ENCODE measurements at places on chromosomes 3 and 15.

DNA sequence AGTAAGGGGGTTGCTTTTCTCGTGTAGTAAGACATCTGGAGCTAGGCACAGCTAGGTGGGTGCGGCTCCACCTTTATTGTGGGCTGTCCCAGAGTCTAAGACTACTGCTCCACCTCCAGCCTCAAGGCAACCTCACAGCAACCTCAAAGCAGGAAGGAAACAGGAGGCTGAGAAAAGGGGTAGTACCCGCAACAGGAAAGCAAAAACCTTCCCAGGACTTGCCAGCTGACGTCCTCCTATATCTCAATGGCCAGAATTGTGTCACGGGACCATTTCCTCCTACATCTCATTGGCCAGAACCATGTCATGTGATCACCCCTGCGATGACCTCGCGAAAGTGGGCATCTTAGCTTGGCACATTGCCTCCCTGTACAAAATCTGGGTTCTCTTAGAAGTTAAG is 4.3 kb upstream of the GPR160 start:
- no peak for DNase-seq

- no peak for DNase-seq
Observed at GRCh38 chr3:196661400-196661799, 21.9 kb downstream of the NRROS start.

DNA sequence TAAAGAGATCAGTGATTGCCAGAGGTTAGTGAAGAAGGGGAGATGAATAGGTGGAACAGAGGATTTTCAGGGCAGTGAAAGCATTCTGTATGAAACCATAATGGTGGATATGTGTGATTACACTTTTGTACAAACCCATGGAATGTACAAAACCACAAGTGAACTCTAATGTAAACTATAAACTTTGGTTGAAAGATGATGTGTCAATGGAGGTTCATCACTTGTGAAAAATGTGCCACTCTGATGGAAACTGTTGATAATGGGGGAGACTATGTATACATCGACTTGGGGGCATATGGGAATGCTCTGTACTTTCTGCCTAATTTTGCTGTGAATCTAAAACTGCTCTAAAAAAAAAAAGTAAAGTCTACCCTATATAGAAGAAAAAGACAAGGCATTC is 68.7 kb upstream of the ARHGEF3 start:
- no peak for DNase-seq

DNA sequence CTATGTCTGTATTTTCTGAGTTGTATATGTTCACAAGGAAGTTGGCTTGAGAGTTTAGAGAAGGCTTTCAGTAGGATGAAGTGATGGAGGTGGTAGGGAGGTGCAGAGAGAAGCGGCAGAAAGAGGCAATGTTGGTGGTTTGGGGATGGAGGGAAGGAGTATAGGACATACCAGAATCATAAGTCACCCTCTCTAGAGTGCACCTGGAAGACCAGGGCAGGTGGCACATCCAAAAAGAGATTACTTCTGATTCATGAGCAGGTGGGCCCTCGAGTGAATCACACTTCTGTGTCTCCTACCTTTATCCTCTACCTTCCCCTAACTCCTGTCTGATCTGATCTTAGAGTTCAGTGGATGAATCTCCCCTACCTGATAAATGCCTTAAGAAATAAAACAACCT is 41.8 kb upstream of the MRPL3 start:
- DNase-seq = no peak

GRCh38 chr15:41570764-41571163 is 11.8 kb downstream of the TYRO3 start:
- DNase-seq = no peak

DNA sequence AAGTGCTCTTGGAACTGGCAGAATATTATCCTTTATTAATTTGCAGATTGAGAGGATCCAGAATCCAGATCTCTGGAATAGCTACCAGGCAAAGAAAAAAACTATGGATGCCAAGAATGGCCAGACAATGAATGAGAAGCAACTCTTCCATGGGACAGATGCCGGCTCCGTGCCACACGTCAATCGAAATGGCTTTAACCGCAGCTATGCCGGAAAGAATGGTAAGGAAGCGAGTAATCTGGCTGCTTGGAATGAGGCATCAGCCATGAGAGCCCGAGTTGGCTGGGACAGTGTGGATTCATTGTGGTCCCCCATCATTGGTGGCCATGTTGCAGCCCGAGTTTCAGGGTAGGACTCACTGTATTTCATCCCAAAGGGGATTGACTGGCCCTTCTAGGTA is 47.1 kb downstream of the PARP14 start:
- DNase-seq = no peak

DNA sequence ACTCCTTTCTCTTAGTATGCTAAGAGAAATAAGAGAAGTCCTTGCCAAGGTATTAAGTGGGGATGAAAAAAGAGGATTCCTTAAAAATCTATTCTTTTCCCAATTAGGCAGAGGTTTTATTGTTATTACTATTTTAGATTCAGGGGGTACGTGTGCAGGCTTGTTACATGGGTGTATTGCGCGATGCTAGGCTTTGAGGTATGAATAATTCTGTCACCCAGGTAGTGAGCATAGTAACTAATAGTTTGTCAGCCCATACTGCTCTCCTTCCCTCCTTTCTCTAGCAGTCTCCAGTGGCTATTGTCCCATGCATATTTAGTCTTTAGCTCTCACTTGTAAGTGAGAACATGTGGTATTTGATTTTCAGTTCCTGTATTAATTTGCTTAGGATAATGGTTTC is 83.9 kb downstream of the LEKR1 start:
- DNase-seq = no peak

- DNase-seq = no peak
Observed at GRCh38 chr3:54830658-54831057, 97.2 kb downstream of the LRTM1 start.

DNA sequence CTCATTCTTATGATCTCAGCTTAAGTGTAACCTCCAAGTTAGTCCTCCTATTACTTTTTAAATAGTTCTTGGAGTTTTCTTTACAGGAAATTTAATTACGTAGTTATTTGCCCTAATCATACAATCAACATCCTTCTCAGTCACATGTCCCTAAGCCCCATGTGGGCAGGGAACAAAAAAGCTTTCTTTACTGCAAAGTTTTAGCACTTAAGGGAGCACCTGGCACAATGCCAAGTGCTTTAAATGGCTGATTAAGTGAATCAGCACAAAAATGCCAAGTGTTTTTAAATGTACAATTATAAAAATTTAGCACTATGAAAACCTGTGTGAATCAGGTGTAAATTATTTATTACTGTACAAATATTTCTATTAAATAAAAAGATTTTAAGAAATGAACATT is 445.3 kb downstream of the C3orf38 start:
- no peak for DNase-seq

GRCh38 chr3:129016720-129017483 is 15.8 kb downstream of the EFCC1 start:
- no peak for DNase-seq

GRCh38 chr3:139694542-139694941 is 16.8 kb upstream of the NMNAT3 start:
- no peak for DNase-seq

- DNase-seq = no peak
Observed at GRCh38 chr15:39298271-39298962, 282.5 kb upstream of the THBS1 start.

- DNase-seq = no peak
Observed at GRCh38 chr3:43707998-43708397, 17.3 kb downstream of the ABHD5 start.

DNA sequence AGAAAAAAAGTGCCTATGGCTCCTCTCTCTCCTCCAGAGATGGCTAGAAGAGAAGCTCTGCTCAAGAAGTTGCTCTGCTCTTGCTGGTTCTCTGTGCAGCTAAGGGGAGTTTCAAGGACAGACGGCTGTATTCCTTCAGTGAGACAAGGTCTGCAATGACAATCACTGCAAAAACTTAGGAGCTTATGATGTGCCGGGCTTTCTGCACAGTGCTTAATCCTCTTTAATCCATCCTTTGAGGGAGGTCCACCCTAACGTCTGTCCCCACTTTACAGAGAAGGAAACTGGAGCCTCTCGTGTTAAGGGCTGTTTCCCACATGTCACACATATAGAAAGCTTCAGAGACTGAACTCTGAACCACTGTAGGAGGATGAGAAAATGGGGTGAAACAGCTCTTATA is 260.6 kb downstream of the MEX3B start:
- DNase-seq = no peak

DNA sequence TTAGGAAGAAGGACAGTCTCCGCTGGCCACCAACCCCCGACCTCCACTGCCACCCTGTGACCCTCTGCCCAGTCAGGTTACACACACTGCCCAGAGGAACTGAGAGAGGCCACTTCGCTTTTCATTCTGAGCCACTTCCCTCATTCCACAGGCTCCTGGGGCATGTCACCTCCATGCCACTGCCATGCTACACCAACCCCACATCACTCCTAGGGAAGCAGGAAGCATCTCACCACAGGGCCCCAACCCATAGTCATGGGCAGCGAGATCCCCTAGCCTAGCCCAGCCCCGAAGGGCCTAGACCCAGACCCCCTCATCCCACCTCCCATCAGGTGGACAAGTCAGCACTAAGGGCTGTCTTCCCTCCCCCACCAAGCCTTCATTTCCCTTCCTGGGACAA is 1.4 kb downstream of the PLCB2 start:
- DNase-seq = no peak

DNA sequence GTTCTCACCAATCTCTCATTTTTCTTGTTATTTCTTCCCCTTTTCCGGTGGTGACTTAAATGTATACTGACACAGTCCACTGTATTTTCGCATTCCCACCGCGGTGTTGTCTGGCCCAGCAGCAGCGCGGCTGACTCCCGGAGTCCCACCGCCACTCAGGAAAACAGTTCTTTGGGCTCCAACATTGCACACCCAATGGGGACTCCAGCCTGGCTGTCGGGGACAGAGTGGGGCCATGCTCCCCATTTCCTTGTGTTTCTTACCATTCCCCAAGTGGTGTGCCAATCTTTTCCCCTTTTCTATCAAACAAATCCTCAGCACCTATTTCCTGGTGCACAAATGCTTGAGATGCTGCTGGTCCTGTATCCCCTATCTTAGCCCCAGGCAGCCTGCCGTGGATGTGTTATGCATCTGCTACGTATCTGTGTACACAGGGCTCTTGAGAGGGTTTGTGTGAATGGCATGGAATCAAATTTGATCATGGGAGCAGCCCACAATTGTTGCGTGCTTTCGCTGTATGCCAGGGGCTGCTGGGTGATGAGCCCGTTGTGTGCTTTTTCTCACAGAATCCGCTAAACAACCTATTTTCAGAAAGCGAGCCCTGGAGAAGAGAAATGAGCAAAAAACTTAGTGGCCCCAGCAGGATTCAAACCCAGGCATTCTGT is 219.1 kb upstream of the RGMA start:
- no peak for DNase-seq

DNA sequence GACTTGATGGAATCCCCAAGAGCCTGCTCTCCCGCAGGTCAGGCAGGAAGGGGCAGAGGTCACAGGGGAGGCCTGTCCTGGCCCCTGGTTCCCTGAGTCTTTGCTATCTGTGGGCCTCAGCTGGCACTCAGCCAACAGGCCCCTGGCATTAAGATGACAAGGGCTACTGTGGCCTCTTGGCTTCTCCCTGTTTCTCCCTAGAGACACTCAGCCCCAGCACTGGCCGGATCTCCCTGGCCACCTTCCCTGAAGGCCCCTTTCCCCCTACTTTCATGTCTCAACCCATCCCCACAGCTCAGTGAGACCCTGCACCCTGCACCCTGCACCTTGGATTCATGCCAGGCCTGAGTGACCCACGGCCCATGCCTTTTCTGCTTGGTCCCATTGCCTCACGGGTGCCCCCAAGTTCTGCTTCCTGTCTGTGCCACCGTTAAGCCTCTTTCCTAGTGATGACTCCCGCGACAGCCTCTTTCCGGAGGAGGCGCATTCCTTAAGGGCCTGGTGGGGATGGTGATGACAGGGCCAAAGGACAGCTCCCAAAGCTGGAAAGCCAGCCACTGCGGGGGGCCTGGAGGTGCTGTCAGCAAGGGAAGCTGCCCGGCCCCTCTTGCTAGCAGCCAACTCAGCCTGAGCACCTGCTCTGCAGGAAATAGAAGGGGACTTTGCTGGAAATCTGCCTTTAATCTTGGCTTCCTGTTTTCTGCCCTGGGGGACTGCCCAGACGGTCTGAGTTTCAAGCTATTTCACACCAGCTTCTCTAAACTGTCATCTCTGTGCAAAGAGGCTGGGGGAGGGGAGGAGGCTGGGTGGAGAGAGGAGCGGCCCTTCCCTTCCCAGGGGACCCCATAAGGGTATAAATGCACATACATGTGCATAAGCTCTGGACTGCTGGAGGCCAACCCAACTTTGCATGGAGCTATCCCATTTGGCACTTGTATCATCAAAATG is 4.8 kb upstream of the CSK start:
- DNase-seq = no peak

- no peak for DNase-seq
Observed at GRCh38 chr3:30649572-30650318, 43.3 kb downstream of the TGFBR2 start.

DNA sequence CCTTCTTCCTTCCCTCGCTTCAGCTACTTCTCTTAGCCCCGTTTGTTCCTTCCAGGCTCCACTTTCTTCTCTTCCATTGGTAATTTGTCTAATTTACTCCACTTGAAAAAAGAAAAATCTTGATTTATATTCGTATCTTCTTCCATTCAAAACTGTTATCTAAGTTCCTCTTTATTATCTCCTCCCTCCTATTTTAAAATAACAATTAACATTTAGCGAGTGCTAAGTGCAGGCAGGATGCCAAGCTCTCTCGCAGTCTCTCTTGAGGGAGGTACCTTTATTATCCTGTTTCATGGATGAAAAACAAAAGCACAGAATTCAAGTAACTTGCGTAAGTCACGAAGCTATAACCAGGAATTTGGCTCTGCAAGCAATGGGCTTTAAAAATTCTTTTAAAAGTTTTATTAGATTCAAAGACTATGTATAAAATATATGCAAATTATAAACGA is 418.9 kb upstream of the NAALADL2 start:
- DNase-seq = no peak

GRCh38 chr3:43022121-43022520 is 43.0 kb downstream of the GASK1A start:
- no peak for DNase-seq

DNA sequence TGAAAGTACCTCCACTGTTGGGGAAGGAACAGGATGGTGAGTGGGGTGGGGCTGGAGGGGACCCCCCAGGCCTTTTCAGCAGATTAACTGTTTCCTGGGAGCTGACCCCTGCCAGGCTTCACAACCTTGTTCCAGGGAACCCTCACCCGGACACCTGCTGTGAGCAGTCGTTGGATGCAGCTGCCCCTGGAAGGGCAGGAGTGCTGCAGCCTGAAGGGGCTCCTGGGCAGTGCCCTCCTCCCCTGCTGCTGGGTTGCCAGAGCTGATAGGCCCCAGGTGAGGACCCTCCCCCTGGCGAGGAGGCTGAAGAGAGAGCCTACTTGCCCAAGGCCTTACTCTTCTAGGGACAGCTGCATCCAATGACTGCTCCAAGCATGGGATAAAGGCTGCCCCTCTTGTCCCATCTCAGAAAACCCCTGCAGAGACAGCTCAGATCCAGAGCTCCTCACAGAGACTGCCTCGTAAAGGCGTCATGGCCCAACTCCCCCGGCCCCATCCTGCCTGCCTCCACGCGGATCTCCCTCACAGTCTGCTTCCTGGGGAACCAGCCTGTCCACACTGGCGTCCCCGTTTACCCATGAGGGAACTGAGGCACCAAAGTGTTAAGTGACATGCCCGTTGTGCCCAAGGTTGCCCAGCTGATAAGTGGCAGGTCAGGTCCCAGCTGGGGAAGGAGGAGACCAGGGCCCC is 193.4 kb upstream of the LINGO1 start:
- no peak for DNase-seq
